ENCODE measurements at places on chromosomes 16 and 17.

- no peak overlapping the region for H3K4me3 ChIP-seq
- H3K4me1 ChIP-seq: no peaks in the 10 kb centered on the region
- DNase-seq: no peak
- H3K36me3 ChIP-seq: no peaks in the 10 kb centered on the region
- H3K27me3 ChIP-seq: no peaks in the 10 kb centered on the region
Observed at GRCh38 chr17:19613979-19614378, 34.6 kb upstream of the ALDH3A2 start.

DNA sequence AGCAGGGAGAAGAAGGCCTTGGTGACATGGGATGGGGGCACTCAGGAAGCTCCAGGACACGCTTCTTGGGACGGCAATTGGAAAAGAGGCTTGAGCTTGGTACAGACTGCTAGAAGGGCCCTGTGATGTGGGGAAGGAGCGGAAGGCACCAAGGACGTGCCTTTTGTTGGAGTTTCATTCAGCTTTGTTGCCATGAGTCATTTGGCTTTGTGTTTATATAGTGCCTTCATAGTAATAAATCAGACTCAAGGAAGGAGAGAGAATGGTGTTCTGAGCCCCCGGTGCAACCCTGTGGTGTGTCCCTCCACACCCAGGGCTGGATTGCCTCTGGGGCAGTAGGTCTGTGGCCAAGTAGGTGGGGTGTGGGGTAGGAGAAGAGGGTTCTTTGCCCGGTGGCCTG is 7.4 kb upstream of the TBX4 start:
- no peaks in the 10 kb centered on the region for H3K4me1 ChIP-seq
- DNase-seq: no peak
- no peak overlapping the region for H3K4me3 ChIP-seq
- peaks cover 11% of the 10 kb centered on the region for H3K27me3 ChIP-seq

DNA sequence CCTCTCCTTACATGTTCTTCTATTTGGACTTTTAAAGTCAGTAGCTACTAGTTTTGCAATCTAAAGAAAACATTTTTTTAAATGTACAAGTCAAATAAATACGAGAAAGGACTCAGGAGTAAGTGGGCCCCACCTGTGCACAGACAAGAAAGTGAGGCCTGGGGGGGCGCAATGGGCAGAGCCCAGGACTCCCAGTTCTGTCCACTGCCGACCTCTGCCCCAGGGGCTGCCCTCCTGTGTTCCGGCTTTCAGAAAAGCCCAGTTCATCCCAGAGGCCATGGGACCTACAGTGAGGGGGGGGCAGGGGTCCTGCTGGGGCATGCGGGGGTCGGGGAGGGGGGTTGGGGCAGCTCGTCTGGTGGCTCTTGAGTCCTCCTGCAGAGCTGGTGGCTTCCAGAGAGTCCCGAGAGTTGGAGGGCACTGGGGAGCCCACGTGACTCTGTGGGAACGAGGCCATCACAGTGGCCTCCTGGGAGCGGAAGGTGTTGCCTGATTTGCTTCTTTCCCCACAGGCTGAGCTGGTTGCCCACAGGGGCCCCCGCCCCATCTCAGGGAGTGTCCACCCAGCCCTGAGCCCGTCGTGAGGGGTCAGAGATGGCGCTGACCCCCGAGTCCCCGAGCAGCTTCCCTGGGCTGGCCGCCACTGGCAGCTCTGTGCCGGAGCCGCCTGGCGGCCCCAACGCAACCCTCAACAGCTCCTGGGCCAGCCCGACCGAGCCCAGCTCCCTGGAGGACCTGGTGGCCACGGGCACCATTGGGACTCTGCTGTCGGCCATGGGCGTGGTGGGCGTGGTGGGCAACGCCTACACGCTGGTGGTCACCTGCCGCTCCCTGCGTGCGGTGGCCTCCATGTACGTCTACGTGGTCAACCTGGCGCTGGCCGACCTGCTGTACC is 2.4 kb downstream of the UTS2R start:
- no peak overlapping the region for H3K27ac ChIP-seq
- no peaks in the 10 kb centered on the region for H3K36me3 ChIP-seq
- peaks cover 37% of the 10 kb centered on the region for H3K4me1 ChIP-seq
- DNase-seq: peak; percentile 46

- H3K27ac ChIP-seq: no peak within 1 kb of the TSS
- H3K4me1 ChIP-seq: peaks cover 14% of the 10 kb centered on the region
- DNase-seq: no peak
- H3K36me3 ChIP-seq: no peaks in the 10 kb centered on the region
Observed at GRCh38 chr16:981695-982144, at the start of gene SOX8. Gene SOX8, plus strand, starts transcription at chr16:981770. Its CDS starts 153 bp downstream, at chr16:981923.

DNA sequence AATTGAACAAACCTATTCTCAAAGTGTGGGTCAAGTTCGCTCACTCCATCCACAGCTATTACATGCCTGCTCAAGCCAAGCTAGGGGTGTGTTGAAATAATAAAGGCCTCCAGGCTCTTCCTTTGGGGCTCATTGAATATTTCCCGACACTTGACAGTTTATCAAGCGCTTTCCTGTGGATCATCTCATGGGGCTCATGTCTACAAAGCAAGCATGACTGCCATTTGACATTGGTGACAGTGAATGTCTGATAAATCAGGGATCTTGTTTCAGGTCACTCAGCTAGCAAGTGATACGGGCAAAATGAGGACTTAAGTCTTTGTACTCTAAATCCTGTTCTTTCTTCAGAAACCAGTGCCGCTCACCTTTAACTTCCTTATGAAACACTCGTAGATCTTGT is 542.6 kb downstream of the TOX3 start:
- H3K27ac ChIP-seq: no peak overlapping the region
- H3K27me3 ChIP-seq: no peaks in the 10 kb centered on the region
- H3K36me3 ChIP-seq: no peaks in the 10 kb centered on the region
- H3K4me3 ChIP-seq: no peak overlapping the region
- DNase-seq: no peak

GRCh38 chr16:16021020-16021419 is 71.6 kb downstream of the ABCC1 start:
- H3K4me1 ChIP-seq: peaks cover 30% of the 10 kb centered on the region
- H3K36me3 ChIP-seq: peaks cover 41% of the 10 kb centered on the region
- no peak overlapping the region for H3K27ac ChIP-seq
- no peak for DNase-seq

- H3K27me3 ChIP-seq: no peaks in the 10 kb centered on the region
- peak overlapping the region; percentile 55 for H3K27ac ChIP-seq
- no peak overlapping the region for H3K4me3 ChIP-seq
- peaks cover 35% of the 10 kb centered on the region for H3K4me1 ChIP-seq
Observed at GRCh38 chr17:78322858-78323455, 36.9 kb downstream of the SOCS3 start.
